ENCODE measurements at places on chromosomes 2 and 18.
A peak's percentile ranks its signal among the peaks of the same experiment; 100 is the strongest.

- DNase-seq: no peak
These were observed 223.4 kb downstream of the SP3 start for GRCh38 chr2:173741759-173742158.

DNA sequence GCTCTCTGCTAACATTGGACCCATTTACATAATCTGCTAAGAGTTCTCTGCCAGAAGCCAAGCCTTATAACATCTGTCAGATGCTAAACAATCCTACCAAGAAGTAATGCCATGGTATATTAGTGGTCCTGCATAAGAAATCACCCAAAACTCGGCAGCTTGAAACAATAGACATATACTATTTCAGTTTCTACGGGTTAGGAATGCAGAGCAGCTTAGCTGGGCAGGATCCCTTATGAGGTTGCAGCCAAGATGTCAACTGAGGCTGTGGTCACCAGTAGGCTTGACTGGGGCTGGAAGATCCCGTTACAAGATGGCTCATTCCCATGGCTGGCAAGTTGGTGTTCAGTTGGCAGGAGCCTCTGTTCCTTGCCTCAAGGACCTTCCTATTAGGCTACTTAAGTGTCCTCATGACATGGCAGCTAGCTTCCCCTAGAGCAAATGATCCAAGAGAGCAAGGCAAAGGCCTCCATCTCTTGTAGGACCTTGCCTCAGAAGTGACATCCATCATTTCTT is 25.1 kb upstream of the SOS1 start:
- DNase-seq: no peak

DNA sequence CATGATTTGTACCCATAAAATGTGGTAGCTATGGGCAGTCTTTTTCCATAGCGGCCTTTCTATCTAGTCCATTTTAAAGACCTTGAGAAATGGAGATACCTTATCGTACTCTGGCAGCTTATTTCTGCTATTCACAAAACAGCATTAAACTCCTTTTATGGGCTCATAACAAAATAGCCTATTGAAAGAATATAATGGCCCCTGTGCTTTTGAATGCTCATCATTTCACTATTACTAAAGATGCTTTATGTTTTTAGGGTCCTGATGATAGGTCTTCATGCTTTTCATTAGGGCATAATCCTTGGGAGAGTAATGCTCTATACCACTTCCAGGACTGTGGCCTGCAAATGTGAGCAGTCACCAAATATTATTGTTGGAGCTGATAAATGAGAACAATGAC is 7.3 kb upstream of the TMEM178A start:
- no peak for DNase-seq

DNA sequence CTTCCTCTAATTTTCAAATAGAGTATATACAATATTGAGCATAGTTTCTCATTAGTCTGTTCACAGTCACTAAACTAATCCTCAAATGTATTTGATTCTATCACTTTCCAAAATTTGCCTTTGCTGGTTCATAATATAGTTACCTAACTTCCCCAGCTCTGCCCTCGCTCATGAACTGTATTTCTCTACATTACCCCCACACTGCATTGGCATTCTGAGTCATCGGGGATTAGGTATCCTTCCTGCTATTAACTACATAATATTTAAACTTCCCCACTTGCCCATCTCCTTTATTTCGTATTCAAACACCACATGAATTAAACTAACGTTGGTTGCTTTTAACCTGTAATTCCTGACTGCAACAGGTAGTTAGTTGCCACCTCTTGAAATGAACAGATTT is 14.8 kb upstream of the CLASP1 start:
- no peak for DNase-seq

DNA sequence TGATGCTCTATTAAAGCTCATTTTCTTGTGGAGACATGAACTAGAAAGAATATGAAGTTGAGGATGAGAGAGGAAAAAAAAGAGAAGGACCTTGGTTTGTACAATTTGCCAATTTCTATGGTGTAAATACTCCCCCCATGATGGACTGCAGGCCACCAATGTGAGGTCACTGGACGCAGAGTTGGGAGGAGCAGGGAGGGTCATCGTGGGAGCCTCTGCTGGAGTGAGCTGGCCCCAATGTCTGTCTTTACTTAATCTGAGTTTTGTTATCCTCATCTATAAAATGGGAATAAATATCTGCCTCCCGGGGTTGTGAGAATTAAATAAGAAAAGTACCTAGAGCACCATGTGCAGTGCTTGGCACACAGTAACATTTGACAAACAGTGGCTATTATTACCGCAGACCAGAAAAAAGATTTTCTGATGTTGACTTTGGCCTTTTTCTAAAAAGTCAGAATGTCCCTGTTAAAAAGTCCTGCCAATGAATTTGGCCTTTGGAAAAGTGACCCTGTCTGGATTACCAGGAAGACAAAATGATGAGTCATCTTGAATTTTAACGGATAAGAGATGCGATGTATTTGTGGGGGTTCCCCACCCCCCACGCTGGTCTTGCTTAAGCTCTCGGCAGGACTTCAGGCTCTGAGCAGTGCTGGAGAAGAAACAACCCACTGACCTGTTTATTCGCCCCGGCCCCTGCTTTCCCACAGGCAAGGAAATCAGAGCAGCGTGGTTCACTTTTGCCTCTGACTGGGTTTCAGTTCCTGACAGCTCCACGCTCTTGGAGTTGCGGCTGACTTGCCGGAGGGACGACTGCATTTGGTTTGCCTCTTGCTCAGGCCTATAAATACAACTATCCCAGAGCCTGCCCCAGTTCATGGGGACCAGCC is 50.3 kb upstream of the FOSL2 start:
- DNase-seq: peak; percentile 28

- DNase-seq: no peak
These were observed 1727.3 kb downstream of the SUCLG1 start for GRCh38 chr2:82731824-82732223.

GRCh38 chr2:14136030-14136429 is 496.5 kb upstream of the LRATD1 start:
- no peak for DNase-seq
